ENCODE measurements at places on chromosomes 4 and X.
A peak's percentile ranks its signal among the peaks of the same experiment; 100 is the strongest.

DNA sequence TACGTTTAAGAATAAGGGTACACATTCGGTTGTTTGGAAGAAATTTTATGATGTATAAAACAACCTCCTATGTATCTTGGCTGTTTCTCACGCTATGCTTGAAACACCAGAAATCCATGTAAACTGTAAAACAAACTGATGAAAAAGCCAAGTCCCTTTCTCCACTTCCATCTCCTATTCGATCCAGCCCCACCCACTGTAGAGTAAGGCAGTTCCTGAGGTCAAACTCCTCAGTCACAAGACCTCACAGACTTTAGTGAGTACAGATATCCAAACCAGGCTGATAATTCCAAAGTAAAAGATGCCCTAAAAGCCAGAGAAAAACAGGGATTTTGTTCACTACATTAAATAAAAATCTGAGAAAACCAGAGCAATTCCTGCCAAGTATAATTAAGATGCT, 45.6 kb downstream of the ARHGEF38 start:
- no peak for DNase-seq

DNA sequence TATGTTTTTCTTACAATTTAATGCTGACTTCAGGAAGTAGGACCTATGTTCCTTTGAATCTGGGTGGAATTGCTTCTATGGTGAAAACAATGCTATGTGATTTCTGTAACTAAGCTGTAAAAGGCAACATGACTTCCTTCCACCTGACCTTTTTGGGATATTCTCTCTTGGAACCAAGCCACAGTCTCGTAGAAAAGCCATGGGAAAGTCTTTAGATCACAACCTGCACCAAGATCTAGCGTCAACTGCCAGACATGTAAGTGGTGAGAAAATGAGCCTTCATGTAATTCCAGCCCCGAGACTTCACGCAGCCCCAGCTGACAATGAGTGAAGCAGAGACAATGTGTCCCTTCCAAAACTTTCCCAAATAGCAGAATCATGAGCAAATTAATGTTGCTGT, 297.0 kb upstream of the DCAF8L1 start:
- DNase-seq: no peak

DNA sequence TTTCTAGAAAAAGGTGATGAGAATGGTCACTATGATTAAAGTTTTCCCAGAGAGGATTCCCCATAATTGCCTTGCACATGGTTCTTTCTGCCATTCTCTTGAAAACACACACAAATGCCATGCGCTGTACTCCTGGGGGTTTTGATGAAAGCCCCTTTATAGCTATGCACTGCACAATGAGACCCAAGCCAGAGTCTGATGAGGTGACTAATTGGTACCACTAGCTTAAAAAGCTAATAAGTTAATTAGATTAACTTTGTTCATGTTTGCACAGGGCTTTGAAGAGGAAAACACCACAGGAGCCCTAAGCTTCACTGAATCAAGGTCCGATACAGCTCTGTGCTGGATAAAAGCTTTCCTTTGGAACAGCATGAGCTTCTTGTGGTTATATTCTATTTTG, 132.2 kb downstream of the NKX6-1 start:
- no peak for DNase-seq

DNA sequence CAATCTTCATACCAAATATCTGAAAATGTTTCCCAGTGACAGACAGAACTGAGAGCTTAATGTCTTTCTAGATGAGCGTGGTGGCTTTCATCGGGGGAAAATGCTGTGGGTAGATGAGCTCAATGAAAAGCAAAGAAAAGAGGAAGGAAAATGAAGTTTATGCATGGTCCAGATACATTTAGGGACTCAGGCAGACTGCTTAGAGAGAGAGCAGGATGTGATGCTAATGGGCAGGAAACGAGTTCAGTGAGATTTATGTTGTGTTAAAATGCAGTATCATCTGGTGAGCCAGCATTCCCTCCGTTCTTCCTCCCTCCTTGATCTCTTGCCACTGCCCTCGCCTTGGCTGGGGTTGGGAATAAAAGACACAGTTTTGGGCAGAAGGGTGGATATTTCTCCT, 229.2 kb downstream of the GBA3 start:
- no peak for DNase-seq

DNA sequence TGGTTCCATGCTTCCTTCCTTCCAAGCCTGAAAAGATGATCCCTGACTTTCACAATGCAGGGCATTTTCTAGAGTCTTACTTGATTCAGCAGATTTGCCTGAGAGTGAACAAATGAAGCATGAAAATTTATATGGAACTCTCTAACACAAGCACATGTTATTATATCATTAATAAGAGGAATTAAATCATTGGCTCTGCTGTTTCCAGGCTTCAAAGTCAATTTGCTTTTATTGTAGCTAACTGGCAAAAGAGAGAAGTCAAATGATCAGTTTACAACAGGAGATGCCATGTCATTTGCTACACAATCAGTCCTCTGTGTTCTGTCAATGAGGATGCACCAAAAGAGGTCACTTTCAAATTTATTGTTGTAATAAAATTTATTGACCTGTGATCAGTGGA, 101.5 kb upstream of the UGT8 start:
- DNase-seq: no peak

DNA sequence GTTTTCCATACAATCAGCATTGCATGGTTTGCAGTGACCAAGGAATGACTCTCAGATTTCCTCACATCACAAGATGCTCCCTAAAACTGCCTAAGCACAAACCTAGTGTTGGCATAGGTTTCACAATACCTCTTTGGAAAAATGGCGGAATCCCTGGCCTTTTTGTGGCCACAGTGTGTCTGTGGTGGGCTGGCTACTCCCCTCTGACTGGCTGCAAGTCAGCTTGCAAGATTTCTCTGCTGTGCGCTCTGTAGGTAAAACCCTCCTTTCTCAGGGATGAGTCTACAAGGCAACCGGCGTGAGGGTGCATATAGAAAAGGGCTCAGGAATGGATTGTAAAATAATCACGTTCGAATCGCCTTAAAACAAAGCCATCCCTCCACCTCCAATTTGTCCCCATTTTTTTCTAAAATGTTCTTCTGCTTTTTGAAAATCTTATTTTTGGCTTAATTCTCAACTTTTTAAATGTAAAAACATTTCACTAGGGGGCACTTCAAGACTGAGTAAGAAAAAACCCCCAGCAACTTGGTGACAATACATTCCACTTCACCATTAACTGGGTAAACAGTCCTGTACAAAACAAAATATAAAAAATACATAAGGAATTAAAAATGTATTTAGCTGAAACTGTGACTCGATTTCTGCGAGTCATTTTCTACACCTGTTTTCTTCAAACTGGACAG, 235.6 kb downstream of the STIM2 start:
- no peak for DNase-seq

GRCh38 chrX:48306175-48306574, 50.3 kb downstream of the SSX3 start:
- DNase-seq: no peak

GRCh38 chr4:118825799-118826198, 10.1 kb downstream of the SEC24D start:
- no peak for DNase-seq

DNA sequence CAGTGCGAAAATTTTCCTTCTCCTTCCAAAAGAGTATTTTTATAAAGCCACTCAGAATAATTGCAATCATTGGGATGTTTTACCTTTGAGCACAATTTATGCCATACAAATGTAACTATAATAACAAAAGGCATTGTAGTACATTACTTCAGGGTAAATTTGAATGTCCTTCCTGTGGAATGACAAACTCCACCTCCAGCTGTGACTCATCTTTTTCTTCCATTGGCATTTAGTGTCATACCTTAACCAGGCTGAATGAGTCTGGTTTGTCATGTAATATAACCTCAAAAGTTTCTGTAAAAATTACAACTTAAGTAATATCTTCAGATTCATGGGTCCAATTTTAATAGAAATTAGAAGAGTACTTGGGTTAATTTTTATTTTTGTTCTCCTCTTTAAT, 93.3 kb downstream of the TMEM47 start:
- no peak for DNase-seq

GRCh38 chrX:1424147-1424851, 28.4 kb downstream of the ASMTL start:
- no peak for DNase-seq

DNA sequence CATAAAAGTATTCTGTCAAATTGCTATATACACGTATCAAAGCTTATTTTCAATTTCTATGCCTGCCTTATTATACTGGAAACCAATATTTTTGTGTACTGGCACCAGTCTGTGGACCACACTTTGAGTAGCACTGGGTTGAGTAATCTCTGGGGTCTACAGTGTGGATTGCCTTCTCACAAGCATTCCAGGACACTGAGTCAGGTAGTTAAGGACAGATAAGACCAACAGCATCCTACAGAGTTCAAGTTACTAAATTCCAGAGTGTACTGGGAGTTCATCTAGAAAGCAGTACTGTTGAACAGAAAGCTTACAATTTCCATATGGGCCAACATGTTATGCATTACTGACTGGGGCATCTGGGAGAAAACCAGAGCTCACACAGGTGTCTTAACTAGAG, 61.8 kb downstream of the VMA21 start:
- DNase-seq: no peak

DNA sequence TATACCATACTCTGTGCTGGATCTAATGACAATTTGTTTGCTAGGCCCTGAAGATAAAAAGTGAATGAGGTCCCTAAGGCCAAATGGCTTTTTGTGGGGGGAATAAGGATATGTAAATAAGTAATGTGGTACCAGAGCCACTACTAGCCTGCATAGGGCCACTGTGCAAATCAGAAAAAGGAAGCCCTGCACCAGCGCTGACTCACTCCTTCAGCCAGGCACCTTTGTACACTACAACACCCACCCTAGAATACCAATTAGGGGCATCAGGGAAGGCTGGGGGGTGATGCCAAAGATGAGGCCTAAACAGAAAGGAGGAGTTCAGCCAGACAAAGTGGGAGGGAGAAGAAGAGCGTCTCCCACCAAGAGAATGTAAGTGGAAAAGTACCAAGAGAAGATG, 122.2 kb downstream of the CAMK2D start:
- no peak for DNase-seq

- DNase-seq: peak; percentile 41
Observed at GRCh38 chr4:14856062-14856933, 146.0 kb upstream of the CPEB2 start.

DNA sequence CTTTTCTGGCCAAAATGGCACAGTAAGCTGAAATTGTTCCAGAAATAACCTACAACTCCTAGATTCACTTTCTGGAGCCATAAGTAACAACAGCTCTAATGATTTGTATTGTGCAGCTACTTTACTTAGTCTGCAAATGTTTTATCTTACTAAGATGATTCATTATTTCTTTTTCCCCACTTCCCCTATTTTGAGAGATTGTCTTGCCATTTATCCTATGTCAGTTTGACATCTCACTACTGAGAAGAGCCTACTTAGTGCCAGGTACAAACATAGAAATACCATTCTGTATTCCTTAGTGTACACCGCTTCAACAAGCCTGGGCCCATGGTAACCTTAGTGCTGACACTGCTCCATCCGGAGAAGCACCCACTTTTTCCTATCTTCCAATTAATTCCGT, 13.8 kb upstream of the STK26 start:
- no peak for DNase-seq

- DNase-seq: no peak
Observed at GRCh38 chr4:14896656-14897175, 105.6 kb upstream of the CPEB2 start.

DNA sequence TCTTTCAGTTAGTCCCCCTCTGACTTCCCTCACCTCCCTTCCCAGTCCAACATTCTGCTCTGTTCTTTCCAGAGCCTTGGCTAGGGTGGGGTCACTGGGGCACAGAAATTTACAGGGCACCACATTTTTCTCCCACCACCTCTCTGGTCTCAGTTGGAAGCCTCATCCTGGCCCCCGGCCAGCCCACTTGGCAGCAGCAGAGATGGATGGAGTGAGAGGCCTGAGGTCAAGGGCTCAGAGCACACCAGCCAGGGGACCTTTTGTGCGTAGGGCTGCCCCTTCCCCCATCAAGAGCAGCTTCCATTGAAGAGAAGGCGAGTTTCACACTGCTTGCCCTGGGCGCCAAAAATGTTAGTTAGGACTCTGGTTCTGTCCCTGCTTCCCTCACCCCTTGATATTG, 230.9 kb downstream of the SOX3 start:
- DNase-seq: no peak

- no peak for DNase-seq
Observed at GRCh38 chrX:72029483-72030411, 102.0 kb downstream of the RTL5 start.

DNA sequence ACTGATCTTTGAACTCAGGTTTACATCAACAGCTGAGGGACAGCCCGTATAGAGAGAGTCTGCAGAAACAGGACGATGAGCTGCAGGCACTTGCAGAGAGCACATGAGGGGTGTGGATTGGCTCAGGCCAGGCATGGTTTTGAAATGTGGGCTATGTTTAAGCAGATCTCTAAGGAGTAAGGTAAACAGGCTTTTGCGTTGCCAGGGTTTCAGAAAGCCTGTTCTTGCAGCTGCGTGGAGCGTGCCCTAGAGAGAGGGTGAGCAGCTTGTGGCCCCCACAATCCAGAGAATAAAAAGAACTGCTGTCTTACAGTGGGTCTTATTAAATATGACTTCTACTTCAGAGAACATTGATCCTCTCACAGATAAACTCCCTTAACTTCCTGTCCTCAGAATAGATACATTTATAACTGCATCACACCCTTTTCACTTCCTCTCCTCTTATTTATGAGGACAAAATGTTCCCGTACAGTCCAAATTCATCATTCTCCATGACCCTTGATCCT, 64.1 kb downstream of the TMA16 start:
- no peak for DNase-seq

DNA sequence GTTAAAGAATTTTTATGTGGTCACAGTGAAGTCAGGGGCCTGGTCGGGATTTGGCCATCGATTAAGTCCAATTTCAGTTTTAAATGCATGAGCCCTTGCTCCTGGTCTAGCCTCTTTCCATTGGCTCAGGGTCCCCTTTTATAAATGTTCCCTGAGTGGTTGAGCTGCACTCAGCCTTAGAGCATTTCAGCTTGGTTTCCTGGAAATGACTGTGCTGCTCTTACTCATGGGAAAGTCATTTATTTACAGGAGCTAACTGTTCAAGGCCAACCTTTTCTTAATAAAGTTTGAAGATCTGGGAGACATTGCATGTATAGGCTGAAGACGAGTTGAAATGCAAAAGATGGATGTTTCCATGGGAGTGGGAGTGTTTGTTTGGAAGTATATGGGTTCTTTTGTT, 98.8 kb upstream of the CLNK start:
- DNase-seq: no peak

All from stimulated activated CD4-positive, alpha-beta T cell treated with anti-CD3 and anti-CD28 coated beads, Interleukin-2, amount 100 ng/mL, for 48 hours (primary cell).